ENCODE measurements at places on chromosomes 12 and 14.

DNA sequence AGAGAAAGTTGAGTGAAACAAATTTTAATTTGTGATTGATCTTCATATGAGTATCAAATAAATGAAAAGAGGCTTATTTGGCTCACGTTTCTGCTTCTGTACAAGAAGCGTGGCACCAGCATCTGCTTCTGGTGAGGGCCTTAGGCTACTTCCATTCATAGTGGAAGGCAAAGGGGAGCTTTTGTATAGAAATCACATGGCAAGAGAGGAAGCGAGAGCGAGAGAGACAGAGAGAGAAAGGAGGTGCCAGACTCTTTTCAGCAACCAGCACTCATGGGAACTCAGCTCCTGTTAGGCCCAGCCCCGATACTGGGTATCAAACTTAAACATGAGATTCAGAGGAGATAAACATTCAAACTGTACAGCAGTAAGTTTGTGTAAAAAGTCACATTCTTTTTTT lies 121.4 kb downstream of the SYNE2 start:
- DNase-seq = no peak

DNA sequence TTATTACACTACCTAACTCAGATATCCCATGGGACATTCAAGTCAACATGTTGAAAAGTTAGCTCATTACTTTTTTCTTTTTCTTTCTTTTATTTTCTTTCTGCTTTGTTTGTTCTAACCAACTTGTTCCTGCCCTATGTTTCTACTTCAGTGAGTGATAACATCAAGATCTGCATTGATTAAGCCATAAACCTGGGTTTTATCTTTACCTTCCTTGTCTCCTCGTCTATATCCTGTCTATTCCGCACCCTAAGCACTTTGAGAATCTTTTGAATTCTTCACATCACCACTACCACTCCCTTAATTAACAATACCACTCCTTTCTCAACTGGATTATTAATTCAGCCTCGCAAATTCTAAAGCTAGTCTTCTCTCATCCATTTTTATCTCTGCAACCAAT lies 81.9 kb upstream of the AVPR1A start:
- no peak for DNase-seq

- no peak for DNase-seq
Observed at GRCh38 chr12:94495445-94496115, 35.9 kb upstream of the CEP83 start.

- DNase-seq = no peak
Observed at GRCh38 chr12:127125607-127126259, 1141.2 kb upstream of the TMEM132C start.

- peak; percentile 93 for DNase-seq
Observed at GRCh38 chr12:124939421-124940142, 25.1 kb upstream of the UBC start.

GRCh38 chr14:61719344-61720293 lies 24.3 kb downstream of the HIF1A start:
- no peak for DNase-seq

GRCh38 chr14:86299994-86300393 lies 770.0 kb downstream of the FLRT2 start:
- DNase-seq = no peak

DNA sequence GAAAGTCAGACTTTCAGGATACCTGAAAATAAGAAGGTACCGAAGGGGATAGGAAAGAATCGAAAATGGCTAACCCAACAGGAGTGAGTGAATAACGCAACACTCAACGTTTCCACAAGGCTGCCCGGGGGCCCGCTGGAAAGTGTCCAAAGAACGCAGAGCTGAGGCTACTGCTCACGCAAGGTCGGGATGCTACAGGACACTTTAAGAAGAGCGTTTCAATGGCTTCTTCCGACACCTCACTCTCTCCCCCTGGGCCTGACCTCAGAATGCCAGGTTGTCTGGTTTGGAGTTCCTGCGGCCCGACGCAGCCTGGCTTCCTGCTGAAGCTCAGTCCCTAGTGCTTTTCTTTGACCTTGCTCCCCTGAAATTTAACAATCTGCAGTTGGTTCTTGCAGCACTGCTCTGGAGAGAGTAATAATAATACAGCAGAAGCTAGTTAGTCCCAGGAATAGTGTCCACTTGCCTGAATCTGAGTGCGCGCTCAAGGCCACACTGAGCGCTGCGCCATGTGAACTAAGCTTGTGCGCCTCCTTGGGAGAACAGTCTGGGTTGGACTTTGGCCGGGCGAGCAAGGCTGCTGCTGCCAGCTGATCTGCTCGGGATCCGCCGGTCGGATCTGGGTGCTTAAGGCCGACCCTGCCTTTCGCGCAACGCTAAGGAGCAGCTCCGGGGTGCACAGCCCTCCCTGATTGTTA lies 2.0 kb upstream of the ALX1 start:
- no peak for DNase-seq

- DNase-seq = no peak
Observed at GRCh38 chr14:48504921-48505320, 829.5 kb upstream of the MDGA2 start.

DNA sequence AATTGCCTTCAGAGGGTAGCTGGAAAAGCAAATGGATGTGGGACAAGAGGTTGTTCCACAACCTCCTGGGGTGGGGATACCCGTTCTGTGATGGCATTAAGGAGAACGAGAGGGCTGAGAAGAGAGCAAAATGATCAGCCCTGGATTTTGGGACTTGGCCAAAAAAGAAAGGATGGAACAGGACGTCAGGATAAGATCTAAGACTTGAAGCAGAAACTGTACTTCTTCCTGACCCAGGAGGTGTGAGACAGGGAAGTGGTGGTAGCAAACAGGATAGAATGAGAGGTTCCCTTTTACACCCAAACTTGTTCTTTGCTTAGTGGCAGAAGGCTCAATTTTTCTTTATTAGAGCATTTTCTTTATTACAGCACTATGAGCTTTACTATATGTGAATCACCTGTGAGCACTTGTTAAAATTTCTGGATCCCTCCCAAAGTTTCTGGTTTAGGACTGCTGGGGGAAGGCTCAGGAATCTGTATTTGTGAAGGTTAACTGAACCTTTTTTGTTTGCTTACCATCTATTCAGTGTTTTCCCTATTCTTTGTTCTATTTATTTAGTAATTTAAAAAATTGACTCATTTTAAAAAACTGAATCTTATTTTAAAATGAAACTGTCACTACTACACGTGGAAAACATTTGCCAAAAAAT lies 59.2 kb downstream of the ERC1 start:
- no peak for DNase-seq

- DNase-seq = no peak
Observed at GRCh38 chr12:7058163-7058845, 2.2 kb upstream of the C1S start.

- DNase-seq = no peak
Observed at GRCh38 chr12:18706798-18707197, 31.0 kb downstream of the PLCZ1 start.

DNA sequence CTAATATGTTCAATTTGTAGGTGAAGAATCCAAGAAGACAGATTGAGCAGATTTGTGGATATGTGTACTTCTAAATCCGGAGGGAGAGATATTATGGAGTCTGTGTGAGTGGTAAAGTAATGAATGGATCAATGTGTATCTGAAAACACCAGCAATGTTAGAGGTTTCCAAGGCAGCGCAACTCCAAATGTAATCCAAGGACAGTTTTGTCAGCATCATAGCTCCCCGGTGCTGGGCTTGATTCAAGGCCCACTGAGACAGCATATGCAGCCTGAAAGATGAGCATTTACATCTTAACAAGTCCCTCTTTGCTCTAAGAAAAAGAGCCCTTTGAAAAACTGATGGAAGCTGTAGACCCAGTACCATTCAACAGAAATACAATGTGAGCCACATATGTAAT lies 38.3 kb upstream of the FRMD6 start:
- no peak for DNase-seq

GRCh38 chr12:125418902-125419564 lies 353.8 kb downstream of the AACS start:
- DNase-seq = no peak

DNA sequence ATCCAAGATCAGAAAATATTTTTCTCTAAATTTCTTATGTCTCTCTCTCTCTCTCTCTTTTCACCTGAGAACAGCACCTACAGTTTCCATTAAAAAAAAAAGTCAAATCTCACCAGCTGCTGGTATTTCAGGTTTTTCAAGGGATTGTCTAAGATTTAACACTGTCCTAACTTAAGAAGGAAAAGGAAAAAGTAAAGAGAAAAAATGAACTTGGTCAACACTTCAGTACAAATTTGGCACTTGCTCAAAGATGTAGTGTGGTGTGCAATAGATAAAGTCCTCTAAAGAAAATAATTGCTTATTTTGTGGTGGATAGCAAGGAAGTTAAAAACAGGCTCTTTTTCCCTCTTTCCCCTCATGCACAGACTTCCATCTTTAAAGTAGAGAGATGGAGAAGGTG lies 416.2 kb downstream of the SOX5 start:
- DNase-seq = no peak

- DNase-seq = no peak
Observed at GRCh38 chr12:52953181-52953841, 4.4 kb downstream of the KRT18 start.

GRCh38 chr12:13373131-13373530 lies 176.6 kb downstream of the EMP1 start:
- DNase-seq = no peak

- DNase-seq = no peak
Observed at GRCh38 chr14:59358102-59358501, 107.1 kb downstream of the GPR135 start.

GRCh38 chr14:96287856-96288255 lies 31.8 kb downstream of the BDKRB1 start:
- DNase-seq = no peak

- no peak for DNase-seq
Observed at GRCh38 chr12:112862636-112863290, 44.0 kb upstream of the OAS1 start.

GRCh38 chr12:119578112-119578511 lies 15.5 kb upstream of the TMEM233 start:
- DNase-seq = no peak

Data from central memory CD8-positive, alpha-beta T cell (primary cell).